ENCODE measurements at places on chromosomes 16 and 17.

DNA sequence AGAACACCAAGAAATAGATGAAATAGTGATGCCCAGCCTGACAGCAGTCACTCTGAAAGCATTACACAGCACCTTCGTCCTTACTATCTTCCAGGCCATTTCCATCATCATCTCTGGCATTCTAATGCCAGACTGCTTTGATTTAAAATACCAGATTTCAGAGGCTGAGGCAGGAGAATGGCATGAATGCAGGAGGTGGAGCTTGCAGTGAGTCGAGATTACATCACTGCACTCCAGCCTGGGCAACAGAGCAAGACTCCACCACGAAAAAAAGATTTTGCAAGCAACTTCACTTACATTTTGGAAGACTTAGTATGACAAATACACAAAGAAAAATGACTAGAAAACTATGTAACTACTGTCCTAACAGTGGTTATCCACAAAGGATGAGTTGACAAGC is 244.0 kb downstream of the CPPED1 start:
- no peak for DNase-seq

GRCh38 chr17:67994817-67995569 is 1.3 kb downstream of the C17orf58 start:
- DNase-seq = no peak

DNA sequence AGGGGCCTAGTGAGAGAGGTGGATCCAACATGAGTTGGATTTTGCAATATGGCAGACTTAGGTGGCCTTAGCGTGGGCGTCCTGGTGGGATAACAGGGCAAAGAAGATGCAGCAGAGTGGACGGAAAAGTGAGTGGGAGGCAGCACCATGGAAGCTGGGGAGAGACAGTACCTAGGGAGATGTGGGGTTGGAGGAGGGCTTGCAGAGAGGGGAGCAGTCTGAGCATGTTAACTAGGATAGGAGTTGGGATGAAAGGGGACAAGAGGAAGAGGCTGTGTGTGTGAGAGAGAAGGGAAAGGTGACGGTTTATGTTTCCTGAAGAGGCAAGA is 120.1 kb downstream of the NTN1 start:
- no peak for DNase-seq

DNA sequence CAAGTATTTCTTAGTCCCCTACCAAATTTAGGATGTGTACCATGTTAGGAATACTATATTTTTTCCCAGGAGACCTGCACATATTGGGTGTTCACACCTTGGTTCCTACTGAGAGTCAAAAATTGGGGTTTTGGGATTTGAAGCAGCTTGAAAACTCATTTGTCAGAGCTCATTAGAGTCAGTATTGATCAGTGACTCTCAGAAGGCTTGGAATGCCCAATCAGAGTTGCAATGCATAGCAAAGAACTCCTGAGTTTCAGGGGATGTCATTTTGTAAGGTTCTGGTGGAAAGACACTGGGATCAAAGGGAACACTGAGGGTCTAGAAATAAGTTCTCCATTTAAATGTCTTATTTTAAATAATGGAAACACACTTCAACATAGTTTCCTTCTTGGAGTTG is 5.1 kb downstream of the HLF start:
- DNase-seq = no peak

GRCh38 chr17:41278176-41278955 is 2.9 kb downstream of the KRTAP9-7 start:
- DNase-seq = no peak

DNA sequence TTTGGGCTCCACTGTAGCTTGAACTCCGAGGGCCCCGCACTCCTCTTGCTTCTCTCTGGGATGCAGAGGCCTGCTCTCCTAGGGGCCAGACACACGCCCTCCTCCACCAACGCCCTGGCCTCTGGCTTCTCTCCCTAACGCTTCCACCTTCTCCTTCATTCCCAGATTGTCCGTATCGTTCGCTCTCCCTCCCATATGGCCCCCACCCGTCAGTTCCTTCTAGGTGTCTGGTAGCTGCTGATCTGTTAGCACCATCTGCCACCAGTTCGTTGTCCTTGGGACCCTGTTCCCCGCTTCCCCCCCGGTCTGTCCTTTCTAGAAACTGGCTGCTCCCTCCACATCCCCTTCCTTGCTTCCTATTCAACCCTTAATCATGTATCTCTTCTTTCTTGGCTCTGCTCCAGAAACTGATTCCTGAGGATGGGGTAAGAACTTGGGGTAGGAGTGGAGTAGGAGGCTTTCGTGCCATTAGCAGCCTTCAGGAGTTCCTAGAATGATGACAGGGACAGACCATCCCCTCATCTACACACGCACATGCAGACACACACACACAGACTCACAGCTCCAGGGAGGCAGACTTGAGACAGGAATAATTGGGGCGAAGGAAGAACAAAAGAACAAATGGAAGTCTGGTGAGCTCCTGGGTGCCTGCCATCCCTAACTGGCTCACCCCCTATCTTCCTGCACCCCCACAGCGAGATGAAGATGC is 4.3 kb downstream of the ATP1B2 start:
- DNase-seq = no peak

DNA sequence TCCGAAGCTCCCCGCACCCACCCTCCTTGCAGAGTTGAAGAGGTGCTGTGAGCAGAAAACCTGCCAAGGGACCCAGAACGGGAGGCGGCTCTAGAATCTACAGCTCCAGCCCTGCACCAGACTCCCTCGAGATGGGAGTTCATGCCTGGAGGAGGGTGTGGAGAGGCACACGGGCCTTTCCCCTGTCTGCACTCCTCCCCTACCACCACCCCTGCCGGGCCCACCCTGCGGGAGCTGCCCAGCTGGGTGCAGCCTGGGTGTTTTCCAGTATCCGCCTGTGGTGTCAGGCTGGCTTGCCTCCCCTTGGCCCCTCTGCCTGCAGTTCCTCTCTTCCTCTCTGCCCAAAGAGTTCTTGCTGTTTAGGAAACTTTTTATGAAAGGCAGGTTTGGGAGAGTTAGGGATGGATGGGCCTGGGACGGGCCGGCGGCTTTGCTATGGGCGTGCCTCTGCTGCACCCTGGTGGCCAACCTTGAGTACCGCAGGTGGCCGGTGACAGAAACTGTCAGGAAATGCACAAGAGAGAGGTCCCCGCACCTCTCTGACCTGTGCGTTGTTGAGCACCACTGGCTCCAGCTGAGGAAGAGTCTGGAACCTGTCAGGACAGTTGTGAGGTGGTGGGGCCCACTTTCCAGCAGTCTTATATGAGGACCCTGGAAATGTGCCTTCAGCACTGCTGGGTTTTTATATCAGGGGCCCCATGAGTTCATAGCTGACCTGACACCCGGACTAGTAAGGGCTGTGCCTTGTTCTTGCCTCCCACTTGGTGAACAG is 354.1 kb downstream of the SEC14L1 start:
- peak; percentile 84 for DNase-seq

DNA sequence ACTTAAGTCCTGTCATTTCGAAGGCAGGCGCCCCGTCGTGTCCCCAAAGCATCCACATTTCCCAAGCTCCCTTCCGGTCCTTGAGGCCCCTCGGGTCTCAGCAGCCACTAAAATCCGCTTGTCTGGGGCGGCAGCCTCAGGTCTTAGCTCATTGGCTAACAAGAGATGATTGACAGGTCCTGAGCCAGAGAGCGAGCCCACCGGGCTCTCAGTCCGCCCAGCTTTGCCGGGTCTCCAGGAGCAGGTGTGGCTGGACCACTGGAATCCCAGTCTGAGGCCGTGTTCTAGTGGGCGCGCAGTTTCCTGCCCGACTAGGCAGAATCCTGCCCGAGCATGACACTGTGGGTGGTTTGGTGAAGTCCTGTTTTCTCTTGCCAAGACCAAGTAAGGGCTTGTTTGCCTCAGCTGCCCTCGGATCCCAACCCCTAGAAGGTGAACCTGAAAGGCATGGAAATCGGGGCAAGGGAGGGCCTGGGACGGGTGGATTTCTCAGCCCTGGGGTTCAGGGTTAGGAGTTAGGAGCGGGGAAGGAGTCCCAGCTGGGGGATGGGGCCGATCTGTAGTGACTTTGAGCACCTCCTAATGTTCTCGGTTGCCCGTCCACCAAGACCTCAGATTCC is 42.8 kb downstream of the MRC2 start:
- no peak for DNase-seq

GRCh38 chr16:27720731-27721530 is 171.0 kb downstream of the KATNIP start:
- no peak for DNase-seq

DNA sequence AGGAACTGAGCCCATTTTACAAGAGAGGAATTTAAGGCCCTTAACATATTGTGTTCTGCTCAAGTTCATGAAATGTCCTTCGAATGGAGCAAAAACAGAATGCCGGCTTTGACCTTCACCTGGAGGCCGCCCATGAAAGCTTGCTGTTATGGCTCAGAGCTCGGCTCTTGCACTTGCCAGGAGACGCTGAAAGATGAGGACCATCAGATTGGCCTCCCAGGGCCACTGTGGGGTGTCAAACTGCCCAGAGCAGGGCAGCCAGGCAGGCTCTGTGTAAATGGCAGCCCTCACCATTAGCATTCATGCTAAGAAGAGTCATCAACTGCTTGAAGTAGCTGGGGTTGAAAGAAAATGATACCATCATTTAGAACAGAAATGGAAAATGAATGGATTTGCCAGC is 39.3 kb downstream of the IL21R start:
- DNase-seq = no peak

- no peak for DNase-seq
Measured at GRCh38 chr16:89924297-89924924, 1.3 kb downstream of the TUBB3 start.

- DNase-seq = no peak
Measured at GRCh38 chr17:29156781-29157180, 23.4 kb downstream of the MYO18A start.

Measured in GM18507 (cell line).